ENCODE measurements at places on chromosomes 5 and 9.
A peak's percentile ranks its signal among the peaks of the same experiment; 100 is the strongest.

DNA sequence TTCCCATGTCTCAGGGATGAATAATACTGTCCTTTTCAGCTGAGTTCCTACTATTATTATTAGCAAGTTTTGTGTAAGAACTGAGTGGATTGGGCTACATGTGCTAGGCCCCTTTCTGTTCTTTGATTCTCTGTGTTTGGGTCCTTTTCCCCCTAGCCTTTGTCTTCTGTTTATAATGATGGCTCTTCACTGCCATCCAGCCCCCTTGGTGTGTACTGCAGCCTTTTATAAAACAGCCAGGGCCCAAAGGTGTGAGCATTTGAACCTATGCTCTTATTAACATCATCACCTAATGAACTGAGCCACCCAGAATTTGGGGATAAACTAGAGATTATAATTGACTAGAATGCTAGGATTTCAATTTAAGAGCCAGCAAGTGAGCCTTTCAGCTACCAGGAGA is 52.6 kb downstream of the PLAC8L1 start:
- no peak for DNase-seq

DNA sequence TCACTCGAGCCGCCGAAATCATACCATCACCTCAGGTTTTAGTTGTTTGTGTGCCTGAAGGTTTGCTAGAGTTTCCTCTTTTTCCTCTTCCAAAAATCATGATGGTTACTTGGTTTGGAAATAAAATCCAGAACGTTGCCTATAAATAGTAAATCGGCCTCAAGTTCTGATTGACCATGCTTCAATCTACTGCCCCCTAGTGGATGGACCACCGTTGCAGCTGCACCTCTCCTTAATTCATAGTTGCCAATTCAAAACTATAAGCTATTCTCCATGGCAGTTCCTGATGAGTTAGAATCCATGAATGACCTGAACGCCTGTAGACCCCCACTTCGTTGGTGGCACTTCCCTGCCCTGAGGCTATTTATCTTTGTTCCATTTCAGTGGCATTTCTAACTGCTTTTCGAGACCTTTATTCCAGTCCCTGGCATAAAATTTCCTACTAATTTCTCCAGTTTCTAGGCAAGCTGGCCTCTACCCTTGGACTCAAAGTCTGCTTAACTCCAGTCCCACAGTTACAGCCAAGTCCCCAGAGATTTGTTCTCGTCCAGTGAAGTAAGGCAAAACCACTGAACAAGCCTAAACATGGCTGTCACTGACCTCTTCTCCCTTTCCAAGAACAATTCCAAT is 422.6 kb downstream of the EFNA5 start:
- peak; percentile 2 for DNase-seq

GRCh38 chr9:69757996-69758675 is 1.7 kb downstream of the PTAR1 start:
- DNase-seq = no peak

- DNase-seq = no peak
Observed at GRCh38 chr5:40033411-40033810, 608.6 kb upstream of the DAB2 start.

DNA sequence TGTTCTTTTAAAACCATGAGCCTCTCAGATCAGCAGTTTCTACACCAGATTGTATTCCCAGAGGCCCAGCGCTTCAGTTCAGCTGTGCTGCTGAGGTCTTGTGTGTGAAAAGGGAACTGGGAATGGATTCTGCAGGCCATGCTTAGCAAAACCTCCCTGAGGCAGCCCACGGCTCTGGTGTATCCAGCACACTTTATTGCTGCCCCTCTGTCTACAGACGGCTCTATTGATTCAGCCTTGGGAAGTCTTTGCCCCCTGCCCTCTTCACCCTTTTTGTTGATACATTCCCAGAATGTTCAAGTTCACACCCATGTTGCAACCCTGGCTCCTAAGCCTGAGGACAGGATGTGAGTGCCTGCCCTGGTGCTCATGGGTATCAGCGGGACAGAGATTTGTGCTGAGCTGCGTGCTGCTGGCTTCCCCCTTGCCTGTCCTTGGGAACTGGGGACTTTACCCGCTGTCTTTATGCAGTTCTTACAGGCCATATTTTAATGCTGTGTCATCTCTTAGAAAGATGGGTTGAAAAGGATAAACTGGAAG is 37.3 kb downstream of the ARHGAP26 start:
- no peak for DNase-seq

DNA sequence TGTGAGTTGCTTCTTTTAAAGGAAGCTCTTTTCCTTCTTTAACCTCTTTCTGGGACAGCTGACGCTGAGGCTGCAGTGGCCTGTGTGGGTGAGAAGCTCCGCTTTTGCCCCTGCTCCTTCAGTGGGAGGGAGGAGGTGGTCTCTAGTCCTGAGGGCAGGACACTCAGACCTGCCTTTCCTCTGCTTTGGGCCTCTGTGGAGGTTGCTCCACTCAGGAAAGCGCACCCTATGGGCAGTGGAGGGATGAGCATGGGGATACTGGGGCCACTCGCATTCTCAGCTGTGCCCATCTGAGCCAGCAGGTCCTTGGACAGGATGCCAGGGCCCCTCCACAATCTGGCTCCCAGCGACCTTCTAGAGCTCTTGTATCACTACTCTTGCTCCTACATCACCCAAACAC is 111.5 kb downstream of the NSG2 start:
- DNase-seq = no peak

DNA sequence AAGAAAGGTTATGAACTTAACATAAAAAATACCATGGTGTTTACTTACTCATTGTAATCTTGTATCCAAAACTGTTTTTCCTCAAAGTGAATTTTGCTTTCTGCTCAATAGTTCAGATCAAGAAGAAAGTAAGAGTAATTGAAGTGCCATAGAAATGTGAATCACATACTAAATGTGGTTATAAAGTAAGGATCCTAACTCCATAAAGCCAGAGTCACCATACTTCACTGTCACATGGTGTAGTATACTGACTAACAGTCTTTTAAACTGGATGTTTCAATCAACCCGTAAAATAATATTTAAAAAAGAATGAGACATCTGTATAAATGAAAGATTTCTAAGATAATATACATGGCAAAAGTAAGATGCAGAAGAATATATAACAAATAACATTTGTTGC is 72.1 kb downstream of the NIPBL start:
- DNase-seq = no peak

- DNase-seq = peak; percentile 31
Observed at GRCh38 chr5:10633271-10634049, 69.6 kb downstream of the ANKRD33B start.

DNA sequence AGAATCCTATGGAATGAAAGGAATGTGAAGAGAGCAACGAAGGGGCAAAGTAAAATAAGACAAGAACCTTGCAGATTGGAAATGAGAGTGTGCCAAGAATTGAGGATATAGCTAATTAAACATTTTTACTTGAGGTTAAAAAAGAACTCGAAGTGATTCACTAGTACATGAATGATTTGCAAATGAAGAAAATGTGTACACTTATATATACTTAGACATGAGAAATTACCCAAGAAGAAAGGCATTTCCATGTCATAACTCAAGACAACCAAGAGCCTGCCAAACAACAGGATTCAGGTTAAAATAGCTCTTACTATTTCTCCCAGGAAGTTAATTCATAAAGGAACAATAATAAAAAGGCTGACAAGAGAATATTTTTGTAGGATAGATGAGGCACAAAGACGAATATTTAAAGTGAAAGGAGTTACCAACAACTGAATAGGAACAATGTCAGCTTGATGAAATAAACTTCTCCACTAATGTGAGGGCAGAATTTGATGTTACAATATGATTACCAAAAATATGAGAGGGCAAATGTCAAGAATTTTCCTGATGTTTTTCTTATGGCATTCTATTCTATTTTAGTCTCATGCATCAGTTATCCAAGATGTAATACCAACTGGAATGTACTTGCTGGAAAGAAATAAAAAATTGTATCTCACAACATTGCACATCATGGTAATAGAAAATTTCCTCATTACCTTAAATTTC is 18.9 kb upstream of the NPR3 start:
- no peak for DNase-seq

DNA sequence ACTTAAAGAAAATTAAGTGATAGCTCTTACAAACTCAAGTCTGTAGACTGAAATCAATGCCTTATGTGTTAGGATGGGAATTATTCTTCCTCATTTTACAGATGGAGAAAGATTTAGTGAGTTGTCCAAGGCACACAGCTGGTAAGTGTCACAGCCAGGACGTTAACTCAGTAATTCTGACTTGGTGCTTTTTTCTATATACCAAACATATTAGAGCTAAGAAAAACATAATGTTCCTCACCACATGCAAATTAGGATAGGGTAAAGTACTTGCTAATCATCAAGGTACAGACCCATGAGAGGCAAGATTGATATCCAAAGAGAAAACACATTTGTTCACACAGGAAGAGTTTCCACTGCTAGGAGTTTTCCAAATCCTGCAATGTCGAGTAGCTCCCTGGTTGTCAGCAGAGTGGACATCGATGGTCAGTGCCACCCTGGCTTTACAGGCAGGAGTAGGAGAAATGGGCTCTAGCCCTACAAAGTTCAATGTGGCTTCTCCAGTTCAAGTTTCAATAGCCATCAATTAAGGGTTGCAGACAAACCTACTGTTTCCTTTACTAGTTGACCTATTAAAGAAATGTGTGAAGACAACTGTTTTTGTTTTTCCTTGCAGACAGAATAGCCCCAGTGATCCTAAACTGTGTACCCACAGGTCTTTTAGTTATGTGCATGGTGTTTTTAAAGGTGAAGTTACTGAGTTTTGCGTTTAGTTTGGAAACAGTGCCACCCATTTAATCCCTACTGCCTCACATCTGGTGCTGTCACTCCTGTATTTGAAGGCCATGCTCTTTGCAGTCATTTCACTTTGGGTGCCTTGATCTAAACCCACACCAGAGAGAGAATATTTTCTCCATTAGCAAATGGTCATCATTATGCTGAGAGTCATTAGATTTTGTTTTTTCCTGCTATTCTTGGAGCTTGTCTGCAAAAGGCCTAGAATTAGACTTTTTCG is 460.8 kb upstream of the SMARCA2 start:
- DNase-seq = no peak

- DNase-seq = no peak
Observed at GRCh38 chr5:52134013-52134650, 653.6 kb upstream of the ITGA1 start.

DNA sequence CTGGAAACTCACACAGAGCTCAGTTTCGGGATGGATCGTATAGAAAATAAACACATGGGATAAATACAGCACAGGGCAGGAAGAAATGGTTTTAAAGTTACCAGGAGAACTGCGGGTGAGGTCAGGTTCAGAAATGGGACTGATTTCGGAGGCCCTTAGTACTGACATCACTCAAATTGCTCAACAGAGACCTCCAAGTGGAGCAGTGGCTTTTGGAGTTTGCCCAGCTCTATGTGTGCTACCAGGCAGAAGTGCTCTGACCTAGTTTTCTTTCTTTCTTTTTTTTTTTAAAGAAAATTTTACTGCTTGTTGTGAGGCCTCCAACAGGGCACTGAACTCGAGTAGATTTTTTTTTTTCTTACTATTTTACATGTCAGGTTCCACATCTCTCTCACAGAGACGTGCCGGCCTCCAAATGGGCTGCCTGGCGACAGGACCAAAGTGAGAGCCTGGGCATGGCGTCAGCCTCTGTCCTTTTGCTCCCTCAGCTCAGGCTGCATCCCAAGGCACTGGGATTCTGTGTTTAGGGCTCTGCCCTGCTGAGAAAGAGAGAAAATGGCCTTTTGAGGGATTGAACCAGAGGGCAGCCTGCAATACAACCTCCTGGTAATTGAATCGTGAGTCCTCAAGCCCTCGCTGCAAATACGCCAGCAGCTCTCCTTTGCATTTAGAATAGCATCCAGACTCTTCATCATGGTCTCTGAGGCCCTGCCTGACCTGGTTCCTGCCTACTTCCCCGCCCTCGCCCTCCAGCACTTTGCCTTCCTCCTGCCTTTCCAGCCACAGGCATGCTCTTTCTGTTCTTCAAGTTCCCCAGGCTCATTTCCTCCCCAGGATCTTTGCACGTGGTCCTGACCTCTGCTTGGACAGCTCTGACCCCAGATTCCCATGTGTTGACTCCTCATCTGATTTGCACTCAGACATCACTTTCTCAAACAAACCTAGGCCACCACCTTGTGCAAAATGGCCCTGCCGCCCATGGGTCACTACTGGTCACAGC is 173.5 kb downstream of the FGF1 start:
- no peak for DNase-seq

- DNase-seq = no peak
Observed at GRCh38 chr5:179863449-179864085, 5.0 kb upstream of the MRNIP start.

DNA sequence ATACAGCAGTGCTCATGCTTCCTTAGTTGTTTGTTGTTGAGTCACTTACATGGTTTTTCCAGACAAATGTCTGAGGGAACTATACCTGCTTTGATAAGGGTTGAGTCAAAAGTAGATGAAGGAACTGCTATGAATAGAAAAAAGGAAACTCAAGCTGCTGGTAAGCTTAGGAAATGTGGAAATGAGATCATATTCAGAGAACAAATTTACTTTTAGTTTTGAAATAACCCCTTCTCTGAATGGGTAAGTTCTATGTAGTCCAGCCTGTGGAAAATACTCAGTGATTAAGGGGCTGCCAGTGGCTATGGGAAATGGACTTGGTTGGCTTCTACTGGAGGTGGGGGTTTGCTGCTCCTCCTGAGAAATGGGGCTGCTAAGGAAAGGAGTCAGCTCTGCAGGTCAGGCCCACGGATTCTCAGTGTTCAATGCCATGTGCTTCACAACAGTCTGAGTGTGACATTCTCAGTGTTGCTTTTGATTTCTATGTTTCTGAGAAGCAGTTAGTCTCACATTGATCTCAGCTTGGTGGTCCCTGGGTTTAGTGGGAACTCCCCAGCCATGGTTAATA is 47.7 kb upstream of the GLRX start:
- DNase-seq = peak; percentile 42

GRCh38 chr5:65808251-65808741 is 86.3 kb downstream of the NLN start:
- no peak for DNase-seq

- DNase-seq = no peak
Observed at GRCh38 chr9:123096987-123097386, 63.5 kb downstream of the GPR21 start.

DNA sequence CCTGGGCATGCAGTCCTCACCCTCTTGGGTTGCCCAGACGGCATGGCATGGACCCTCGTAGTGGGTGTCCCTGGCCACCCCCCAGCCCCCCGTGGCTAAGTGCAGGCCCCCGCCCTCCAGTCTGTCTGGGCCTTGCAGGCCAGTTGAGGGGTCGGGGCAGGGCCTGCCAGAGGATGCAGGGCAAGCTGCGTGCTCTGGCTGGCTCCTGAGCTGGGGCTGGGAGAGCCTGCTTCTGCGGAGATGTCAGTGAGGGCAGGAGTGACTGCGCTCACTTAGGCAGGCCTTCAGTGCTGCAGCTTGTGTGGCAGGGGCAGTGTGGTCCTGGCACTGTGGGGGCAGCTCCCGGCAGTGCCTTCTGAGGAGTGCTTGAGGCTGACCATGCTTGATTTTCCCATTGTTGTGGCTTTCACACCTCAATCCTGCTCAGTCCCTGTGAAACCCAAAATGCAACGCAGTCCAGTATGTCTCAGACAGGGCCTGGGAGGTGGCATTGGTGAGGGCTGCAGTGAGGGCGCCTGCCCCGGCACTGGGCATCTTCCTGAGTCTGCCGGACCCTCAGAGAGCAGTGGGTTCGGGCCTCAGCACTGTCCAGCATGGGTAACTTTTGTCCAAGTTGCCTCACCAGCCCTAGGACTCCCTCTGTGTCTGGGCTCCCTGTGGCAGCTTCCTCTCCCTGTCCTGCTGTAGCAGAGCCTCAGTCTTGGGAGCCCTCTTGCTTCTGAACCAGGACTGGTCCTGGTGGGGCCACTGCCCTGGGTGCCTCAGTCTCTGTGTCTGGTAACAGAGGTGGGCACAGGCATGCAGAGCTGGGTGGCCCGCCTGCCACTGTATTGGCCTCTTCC is 93.0 kb downstream of the PHF2 start:
- no peak for DNase-seq
